ENCODE measurements at places on chromosomes 4 and X.

DNA sequence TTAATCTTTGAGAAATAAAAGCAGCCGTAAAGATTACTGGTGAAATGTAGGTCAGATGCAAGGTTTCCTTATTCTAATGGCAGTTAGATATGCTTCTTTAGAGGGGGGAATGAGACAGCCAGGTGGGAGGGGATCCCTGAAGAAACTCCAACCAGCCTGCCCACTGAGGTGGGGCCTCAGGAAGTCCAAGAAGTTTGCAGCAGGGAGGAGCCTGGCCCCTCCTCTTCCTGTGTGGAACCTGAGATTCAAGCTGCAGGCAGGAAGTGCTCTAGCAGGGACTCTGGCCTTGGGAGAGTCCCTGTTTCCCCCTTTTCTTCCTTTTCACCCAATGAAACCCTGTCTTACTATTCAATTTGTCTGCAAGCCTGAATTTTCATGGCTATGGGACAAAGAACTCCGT, 101.4 kb upstream of the SLITRK2 start:
- no peak for DNase-seq

- no peak for DNase-seq
Measured at GRCh38 chr4:105116616-105117319, 29.9 kb upstream of the TET2 start.

GRCh38 chrX:63735882-63736281, 49.1 kb downstream of the ARHGEF9 start:
- no peak for DNase-seq

DNA sequence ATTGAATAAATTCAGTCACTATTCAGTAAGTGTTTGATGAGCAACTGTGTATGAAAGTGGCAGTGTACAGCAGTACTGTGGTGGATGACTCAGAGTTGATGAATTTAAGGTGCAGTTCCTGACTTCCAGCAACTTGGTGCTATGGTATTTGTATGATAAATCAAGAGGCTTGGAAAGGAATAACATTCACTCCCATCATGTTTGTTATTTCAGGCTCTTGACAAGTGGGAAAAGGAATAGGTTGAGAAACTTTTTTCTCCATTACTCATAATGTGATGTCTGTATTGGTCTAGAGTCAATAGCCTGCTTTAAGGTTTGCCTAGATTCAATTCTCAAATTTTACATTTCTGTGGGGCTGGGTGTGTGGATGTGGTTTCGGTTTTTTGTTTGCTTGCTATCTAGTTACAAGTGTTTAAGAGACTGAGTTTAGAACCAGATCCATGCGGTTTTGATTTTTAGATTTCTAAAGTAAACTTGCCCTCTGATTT, 35.1 kb upstream of the CYP2U1 start:
- no peak for DNase-seq

GRCh38 chr4:113540859-113541258, 220.7 kb downstream of the CAMK2D start:
- DNase-seq: no peak

- DNase-seq: no peak
Measured at GRCh38 chr4:2443061-2443730, 24.4 kb downstream of the CFAP99 start.

GRCh38 chr4:3442959-3443749, 1.4 kb downstream of the HGFAC start:
- DNase-seq: peak; percentile 48

- DNase-seq: no peak
Measured at GRCh38 chr4:165288226-165288625, 39.2 kb upstream of the MSMO1 start.

GRCh38 chr4:10203851-10204250, 87.3 kb upstream of the WDR1 start:
- no peak for DNase-seq

DNA sequence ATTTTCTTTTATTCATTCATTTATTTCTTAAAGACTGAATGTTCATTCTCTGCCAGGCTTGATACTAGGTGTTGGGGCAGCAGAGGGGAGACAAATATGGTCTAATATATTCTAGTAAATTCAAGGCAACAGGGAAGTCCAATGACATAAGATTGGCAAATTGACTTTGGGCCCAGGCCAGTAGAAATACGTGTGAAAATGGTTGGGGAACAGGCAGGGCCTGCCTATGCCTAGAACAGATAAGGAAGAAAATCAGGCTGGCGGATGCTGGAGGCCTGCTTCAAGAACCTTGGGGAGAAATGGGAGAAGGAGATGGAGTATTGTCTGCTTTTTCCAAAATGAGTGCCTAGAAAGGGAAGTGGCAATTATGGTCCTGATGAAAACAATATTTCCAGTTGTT, 108.6 kb downstream of the RTL5 start:
- no peak for DNase-seq

GRCh38 chr4:122360754-122361153, 18.1 kb upstream of the ADAD1 start:
- DNase-seq: no peak

DNA sequence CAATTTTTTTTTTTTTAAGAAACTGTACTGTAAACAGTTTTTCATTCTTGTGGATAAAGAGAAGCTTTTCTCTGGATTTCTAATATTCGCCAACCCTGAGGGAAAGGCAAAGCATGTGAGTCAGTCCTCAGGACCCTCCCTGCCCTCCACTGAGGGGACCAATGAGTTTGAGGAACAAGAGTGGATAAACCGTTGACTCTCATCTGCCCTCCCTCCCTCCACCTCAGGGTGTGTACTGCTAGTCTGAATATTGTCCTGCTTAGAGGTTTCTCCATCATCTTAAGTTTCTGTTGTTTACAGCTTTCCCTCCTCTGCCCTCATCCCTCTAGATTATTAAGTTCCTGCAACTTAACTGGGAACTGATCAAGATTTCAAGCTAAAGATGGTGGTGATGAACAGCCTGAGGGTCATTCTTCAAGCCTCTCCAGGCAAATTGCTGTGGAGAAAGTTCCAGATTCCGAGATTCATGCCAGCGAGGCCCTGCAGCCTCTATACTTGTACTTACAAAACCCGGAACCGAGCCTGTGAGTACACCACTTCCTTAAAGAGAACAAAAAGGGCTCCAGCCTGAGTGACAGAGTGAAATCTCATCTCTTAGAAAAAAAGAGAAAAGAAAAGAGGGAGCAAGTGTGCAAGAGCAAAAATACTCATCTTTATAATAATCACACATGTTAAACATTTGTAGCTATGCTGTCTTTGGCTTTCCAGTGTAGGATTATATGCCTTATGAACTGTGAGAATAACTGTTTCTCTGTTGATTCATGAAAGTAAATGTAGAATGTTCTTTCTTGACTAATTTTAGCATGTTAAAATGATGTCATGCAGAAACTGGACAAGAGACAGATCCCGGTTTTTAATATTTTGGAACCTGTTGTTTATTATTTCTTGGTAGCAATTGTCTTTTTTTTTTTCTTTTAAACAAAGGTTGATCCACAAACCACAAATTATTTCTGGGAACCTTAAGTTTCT, 11.9 kb downstream of the CA5B start:
- no peak for DNase-seq

DNA sequence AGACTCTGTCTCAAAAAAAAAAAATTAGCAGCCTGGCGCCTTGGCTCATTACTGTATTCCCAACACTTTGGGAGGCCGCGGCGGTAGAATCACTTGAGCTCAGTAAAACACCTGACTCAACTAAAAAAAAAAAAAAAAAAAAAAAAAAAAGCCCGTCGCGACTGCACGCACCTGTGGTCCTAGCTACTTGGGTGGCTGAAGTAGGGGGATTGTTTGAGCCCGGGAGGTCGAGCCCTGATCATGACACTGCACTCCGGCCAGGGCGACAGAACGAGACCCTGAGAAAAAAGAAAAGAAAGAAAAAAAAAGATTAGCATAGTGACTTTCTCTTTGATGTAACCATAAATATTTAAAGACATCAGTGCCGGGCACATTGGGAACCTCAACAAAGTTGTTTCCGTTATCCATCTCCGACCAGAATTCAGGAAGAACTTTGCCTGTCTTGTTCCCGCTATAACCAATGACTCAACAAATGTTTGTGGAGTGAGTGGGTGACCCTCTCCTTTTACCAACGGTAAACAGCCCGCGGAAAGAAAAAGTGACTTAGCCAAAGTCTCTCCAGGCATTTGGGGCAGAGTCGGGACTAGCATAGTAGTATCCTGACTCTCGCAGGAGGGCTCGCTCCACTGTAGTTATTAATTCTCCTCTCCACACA, 553 bp upstream of the MED28 start:
- peak; percentile 29 for DNase-seq

DNA sequence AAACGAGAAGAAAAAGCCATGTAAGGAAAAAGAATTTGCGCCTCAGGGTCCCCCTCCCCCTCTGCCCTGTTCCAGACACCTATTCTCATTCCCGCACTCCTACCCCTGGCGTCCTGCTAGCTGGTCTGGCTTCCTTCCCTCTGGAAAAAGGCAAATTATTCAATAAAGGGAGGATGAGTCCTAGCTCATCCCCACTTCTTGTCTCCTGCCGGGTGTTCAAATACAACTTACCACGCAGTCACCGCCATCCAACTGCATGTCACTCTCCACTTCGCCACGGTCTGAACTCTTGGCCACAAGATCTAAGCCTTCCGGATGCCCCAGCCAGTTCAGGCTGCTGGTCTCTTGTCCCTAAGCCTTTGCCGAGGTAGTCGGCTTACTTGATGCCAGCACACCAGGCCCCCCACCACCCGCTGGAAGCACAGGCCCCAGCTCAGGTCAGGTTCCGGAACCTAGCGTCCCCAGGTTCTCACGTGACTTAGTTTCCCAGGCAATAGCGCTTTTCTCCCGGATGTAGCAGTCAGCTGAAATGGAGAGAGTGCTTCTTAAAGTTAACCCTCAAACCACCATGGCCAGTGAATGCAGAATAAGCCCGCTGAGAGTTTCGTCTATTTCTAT, 209.6 kb upstream of the SPIN4 start:
- peak; percentile 47 for DNase-seq

DNA sequence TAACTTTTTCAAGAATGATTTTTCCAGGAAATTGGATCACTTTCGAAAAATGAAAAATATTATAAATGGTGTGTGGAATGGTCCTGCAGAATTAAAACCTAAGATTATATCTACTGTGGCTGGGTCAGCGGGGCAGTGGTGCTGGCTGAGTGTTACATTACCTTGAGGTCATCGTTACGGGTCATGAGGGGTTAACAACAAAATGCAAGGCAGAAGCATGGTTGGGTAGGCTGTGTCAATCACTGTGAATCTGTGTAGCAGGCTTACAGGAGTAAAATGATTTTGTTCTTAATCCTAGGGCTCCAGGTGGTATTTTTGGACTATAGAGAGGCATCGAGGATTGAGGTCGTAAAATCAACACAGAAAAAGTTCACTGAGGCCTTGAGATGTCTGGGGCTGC, 105.2 kb upstream of the AMOT start:
- no peak for DNase-seq

GRCh38 chr4:156420623-156421022, 467.0 kb upstream of the CTSO start:
- no peak for DNase-seq

- no peak for DNase-seq
Measured at GRCh38 chr4:94325835-94326234, 16.8 kb downstream of the HPGDS start.

DNA sequence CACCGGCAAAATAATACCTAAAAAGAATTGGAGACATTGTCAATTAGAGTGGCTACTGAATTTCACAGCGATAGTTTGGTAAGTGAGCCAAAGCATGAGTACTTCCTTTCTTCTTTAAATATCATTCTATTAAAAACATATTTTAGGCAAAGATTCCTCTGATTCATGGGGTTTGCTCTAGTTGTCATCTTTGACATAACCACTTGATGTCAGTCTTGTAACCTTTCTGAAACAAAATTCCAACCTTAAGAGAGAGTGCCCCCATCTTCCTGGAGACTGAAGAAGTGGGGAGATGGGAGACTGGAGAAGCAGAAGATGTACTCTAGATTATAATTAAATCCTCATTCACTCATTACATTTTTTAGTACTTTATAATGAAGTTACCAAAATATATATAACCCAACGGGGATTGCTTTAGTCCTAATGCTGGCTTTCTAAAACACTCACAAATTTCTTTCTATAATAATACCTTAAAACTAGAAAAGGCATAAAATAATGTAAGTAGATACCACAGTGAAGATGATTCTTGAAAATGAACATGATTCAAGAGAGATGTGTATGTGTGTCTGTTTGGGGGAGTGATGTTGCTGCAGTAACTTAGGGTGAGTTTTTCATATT, 96.4 kb downstream of the EMCN start:
- peak; percentile 3 for DNase-seq

GRCh38 chr4:4574792-4575191, 32.9 kb upstream of the STX18 start:
- DNase-seq: no peak

- DNase-seq: no peak
Measured at GRCh38 chr4:184310881-184311709, 93.4 kb upstream of the ENPP6 start.

GRCh38 chr4:184030036-184030435, 124.9 kb downstream of the STOX2 start:
- no peak for DNase-seq

GRCh38 chr4:137206781-137207180, 325.5 kb downstream of the PCDH18 start:
- DNase-seq: no peak

DNA sequence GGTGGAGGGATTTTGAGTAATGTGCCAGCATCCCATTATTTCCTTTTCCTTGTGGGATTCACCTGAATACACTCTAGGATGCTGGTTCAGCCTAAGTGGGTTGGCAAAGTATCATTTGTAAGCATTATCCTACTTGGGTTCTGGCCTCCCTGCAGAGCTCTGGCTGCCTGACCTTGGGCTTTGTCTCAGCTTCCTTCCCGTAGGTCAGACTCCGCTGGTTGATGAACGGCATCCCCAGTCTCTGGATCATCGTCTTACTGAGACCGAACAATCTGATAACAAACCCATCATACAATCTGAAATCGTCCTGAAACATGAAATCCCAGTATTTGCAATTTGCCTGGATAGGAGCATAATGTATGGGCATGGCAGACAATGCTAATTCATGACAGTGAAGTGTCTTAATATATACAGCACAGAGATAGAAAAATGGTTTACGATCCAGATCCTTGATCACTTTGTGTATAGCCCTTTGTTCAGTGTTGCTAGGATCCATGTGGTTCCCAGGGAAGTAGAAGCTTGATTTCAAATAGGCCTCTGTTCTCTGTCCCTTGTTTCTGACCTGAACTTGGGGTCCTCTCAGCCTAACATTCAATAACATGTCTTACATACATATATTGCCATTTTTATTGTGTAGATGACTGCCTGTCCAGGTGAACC, 5.5 kb downstream of the MID2 start:
- no peak for DNase-seq

GRCh38 chr4:3332498-3332897, 39.7 kb downstream of the RGS12 start:
- DNase-seq: no peak

GRCh38 chr4:161906836-161907589, 256.8 kb downstream of the FSTL5 start:
- DNase-seq: no peak

GRCh38 chr4:41880022-41880837, 55.0 kb upstream of the TMEM33 start:
- no peak for DNase-seq
